Breast epithelium (tissue), 4 donors: ENCODE measurements at places on chromosomes 13 and 19. TPM values are rescaled to one million over a fixed set of nuclear protein-coding genes. Genes with fewer than 3 reads are reported as not detected.

DNA sequence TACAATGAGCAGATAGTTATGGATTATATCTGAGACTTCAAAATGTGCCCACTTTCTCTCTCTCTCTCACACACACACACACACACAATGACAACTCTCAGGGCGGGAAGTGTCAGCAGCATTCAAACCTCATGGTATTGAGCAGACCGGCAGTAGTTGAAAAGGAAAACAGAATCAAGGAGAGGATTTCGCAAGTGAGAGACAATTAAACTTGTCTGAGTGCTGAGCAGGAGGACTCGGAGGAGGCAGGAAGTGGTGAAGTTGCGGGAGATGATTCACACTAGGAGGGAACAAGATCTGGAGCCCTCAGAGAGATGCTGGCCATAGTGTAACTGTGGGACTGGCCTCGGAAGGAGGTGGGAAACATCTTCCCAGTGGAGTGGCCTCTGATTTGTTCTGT lies 353.1 kb downstream of the EFNB2 start:
- no peak for DNase-seq

GRCh38 chr13:50149214-50149613 lies 134.0 kb downstream of the KCNRG start:
- no peak for DNase-seq

GRCh38 chr19:44925114-44925891 lies 10.9 kb downstream of the APOC1 start:
- peak; percentile 75 for DNase-seq

PABPC3 gene
- total RNA-seq, result not detected
